Effector CD4-positive, alpha-beta T cell (primary cell): ENCODE measurements at places on chromosomes 7 and 10.

GRCh38 chr7:69586321-69586720 lies 12.0 kb upstream of the AUTS2 start:
- DNase-seq, result no peak

DNA sequence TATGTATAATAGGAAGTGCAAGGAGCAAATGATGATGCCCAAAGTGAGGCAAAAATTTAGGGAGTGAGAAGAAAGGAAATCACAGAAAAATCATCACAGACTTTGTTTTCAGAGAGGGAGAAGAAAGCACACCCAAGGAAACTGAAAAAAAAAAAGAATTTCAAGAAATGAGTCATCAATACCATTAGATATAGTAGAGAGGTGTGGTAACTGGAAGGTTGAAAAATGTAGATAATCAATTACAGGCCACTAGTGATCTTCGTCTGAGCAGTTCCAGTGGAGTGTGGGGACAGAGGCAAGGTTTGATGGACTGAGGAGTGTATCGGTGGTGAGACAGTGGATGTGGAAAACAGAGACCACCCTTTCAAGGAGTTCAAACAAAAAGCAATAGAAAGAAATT lies 31.7 kb downstream of the ASB4 start:
- no peak for DNase-seq

DNA sequence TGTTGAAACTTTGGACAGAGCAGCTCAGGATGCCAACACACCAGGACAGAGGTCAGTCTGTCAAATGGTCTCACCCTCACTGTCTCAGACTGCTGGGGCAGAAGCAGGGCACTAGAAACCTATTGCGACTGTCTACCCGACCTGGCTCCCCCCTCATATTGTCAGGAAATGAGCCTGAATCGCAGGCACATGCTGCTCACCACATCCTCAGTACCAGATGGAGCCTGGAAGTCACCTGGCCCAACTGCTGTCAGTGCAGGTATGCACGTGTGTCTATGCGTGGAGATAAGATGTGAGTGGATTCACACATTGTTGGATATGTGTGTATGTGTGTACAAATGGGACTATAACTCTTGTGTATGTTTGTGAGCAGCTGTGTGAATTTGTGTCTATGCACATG lies 3.2 kb upstream of the CDHR1 start:
- DNase-seq, result no peak

GRCh38 chr10:122995936-122996335 lies 12.7 kb downstream of the IKZF5 start:
- no peak for DNase-seq

DNA sequence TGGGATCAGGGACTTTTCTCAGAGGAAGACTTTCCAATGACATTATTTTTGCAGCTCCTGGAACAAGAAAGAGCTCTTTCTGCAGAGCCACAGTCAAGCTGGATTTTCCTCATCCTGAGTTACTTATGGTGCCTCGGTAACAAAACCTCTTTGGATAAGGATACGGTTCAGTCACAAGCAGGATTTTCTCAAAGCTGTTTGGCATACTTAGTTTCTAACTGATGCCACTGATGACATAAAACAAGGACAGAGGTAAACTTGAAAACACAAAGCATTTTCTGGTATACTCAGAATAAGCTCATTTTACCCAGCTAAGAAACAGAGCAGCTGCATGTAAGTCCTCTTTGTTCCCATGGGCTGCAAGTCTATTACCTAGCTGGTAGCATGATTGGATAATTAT lies 340.9 kb upstream of the MEOX2 start:
- no peak for DNase-seq

- no peak for DNase-seq
Measured at GRCh38 chr7:69012149-69012548, 586.1 kb upstream of the AUTS2 start.

GRCh38 chr7:108135446-108136190 lies 5.5 kb upstream of the LAMB4 start:
- no peak for DNase-seq

- no peak for DNase-seq
Measured at GRCh38 chr10:126058104-126058503, 161.7 kb downstream of the FANK1 start.

GRCh38 chr7:73824986-73825385 lies 5.8 kb upstream of the CLDN4 start:
- no peak for DNase-seq

DNA sequence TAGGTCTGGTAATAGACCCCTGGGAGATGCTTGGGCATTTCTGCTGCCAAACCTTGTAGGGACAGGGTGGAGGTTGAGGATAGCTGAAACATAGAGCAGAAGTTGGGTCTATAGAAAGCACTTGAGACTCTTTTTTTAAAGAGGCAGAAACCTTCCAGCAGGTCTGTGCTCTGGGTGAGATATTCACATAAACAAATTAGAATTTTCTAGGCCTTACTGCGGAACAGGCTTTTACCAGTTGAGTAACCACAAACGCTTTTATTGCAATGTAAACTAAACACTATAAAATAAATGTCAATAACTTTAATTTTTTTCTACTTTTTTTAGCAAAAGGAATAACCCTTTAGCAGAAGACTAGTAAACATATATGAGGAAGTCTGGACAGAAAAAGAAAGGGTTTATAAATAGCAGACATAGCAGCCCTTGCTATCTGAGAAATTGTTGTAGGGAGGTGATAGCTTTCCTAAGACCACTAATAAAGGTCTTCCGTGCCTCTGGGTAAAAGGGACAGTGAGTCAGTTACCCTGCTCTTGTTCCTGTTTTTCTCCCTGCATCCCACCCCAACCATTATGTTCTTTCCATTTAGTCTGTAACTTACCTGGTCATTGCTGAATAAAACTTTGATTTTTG lies 38.7 kb downstream of the CACNB2 start:
- no peak for DNase-seq

DNA sequence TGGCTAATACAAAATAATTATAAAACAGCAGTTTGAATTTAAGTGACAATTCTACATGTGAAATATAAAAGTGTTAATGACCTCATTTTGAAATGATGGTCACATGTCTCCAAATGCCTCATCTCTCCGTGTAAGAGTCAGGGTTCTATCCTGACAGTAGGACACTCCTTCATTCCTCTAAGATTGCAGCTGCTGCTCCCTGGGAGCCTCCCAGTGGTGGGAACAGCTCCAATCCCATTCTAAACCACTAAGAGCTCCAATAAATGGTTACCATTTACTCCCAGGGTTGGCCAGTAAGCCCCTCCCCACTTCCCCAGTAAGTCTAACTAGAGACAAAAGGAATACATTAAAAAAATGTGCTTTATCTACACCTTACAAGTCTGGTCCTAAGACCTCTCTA lies 344.6 kb upstream of the AOAH start:
- no peak for DNase-seq

DNA sequence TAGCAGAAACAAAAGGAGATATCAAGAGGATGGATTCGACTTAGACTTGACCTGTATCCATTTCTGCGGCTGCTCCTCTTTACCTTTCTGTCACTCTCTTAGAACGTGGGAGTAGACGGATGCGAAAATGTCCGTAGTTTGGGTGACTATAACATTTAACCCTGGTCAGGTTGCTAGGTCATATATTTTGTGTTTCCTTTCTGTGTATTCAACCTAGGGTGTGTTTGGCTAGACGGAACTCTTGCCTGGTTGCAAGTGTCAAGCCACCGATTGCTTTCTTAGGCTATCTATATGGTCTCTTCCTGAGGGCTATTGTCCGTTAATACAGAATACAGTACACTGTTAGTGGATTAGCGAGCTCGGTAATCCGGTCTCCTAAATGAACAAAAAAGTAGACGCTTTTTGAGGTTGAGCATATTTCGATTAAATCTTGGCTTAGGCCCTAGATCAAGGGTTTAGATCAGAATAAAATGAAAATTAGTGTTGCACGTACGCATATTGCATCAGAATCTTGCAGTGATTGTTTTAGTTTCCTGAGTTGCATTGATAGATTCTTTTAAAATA lies 1.2 kb downstream of the PTEN start:
- DNase-seq, result no peak

GRCh38 chr7:42445691-42446090 lies 208.7 kb upstream of the GLI3 start:
- no peak for DNase-seq

DNA sequence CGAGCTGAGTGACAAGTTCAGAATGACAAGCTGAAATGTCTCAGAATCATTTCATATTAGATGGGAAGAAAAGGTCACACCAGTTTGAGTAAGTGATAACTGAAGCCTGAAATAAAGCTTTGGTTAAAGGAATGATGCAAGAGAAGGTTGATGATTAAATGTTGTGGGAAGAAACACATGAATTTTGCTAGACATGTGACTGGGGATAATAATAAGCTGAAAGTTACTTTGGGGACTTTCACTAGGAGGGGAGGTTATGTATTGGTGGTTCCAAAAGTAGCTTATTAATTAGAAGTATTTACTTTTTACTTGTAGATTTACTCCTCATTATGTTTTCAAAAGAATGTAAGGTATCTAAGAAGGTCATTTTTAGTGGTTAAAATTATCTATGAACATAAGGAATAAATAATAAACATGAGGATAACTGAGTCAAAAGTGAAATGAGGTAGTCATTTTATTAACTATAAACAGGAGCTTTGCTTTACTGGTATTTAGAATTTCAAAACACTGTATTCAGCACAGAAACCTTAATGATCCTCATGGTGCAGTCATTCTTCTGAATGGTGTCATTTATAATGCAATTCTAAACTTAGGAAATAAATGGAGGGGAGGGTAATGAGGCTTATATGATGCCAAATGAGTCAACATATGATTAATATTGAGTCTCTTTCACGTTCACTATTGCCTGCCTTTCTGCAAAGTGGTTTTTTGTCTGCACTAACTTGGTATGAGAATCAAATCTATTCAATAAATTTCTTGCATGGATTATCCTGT lies 63.7 kb downstream of the PRKG1 start:
- no peak for DNase-seq

GRCh38 chr10:84337199-84337598 lies 8.8 kb downstream of the CCSER2 start:
- no peak for DNase-seq

- no peak for DNase-seq
Measured at GRCh38 chr10:58511765-58512490, 744 bp upstream of the BICC1 start.

DNA sequence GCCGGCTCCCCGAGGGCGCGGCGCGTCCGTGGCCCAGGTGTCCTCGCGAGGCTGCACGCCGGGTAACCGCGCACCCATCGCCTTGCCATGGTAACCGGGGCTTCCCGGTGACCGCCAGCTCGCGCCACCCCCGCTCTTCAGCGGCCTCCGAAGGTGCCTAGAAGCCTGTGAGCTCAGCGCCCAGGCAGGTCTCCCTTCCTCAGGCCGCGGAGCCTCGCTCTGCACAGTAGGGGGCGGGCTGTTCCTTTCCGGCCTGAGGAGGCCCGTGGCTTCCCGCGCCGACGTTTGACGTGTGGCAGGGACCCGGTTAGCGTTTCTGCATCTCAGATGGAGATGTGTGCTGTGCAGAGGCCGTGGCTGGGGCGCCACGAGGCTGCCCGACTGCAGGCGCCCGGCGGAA lies 117.1 kb downstream of the DYNC2I1 start:
- DNase-seq, result peak; percentile 28

GRCh38 chr10:100886521-100886920 lies 26.2 kb upstream of the SLF2 start:
- DNase-seq, result no peak
